Ureter (tissue), 1 donor: ENCODE measurements at places on chromosomes 4 and X. TPM values are rescaled to one million over a fixed set of nuclear protein-coding genes. Genes with fewer than 3 reads are reported as not detected.

DNA sequence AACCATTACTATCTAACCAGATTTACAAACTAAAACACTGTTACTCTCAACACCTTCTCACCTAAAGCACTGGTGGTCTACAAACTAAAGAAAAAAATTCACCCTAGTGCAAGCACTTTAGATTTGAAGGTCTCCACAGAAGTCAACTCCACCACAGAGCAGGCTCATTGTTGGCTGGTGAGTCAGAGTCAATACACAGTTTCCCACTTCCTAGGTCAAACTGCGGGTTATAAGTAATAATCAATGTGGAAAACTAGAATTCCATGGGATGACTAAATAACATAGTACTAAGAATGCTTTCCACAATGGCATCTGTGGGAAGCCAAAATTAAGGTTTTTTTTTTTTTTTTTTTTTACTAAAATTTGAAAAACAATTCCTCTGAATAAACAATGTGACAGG lies 191.8 kb downstream of the PDGFC start:
- DNase-seq = no peak

The USP26 gene
- total RNA-seq = not detected

DNA sequence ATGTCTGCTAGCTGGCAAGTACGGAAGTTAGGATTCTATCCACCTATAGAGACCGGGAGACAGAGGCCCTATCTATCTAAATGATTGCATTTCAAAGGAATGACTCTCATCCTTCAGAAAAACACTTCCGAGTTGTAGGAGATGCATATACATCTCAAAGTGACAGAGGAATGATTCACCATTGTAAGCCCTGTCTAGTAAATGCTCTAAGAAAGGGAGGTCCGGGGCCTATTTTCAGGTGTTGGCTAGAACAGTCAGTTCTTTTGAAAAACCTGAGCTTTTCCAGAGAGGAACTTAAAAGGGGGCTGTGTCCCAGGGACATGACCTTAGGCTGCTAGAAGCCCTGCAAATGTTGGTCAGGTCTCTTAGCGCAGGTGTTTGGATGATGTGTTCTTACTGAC lies 262.9 kb upstream of the IL1RAPL1 start:
- no peak for DNase-seq

GRCh38 chr4:41748074-41748570 lies 403 bp downstream of the PHOX2B start:
- no peak for DNase-seq

The BRCC3 gene
- total RNA-seq = 23.3 TPM

- no peak for DNase-seq
Measured at GRCh38 chr4:183260491-183261151, 59.5 kb downstream of the CLDN22 start.

DNA sequence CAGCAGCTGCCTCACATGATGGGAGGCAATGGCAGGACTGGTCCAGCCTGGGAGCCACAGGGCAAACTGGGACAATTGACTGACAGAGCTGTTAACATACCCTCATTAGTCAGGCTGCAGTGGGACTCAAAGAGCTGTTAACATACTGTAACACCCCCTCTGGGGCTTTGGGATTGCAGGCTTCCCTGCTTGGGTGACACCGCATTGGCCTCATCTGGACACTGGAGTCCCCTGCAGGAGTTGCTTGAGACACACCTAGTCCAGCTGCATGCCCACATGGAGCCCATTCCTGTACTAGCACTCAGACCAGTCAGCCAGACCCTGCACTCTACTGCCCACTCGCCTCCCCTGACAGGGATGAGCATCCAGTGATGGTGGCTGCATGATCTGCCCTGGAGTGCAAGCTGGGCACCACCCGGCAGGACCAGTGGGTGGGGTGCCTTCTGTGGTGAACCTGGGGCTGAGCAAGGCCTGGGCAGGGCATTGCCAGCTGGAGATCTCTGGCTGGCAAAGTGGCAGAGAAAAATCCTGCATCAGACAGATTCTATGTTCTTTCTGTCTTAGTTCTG lies 138.8 kb downstream of the DTHD1 start:
- no peak for DNase-seq

GRCh38 chr4:130110770-130111169 lies 1014.8 kb downstream of the C4orf33 start:
- no peak for DNase-seq
